ENCODE measurements at places on chromosomes 16 and 17. TPM values are rescaled to one million over a fixed set of nuclear protein-coding genes. Genes with fewer than 3 reads are reported as not detected.
A peak's percentile ranks its signal among the peaks of the same experiment; 100 is the strongest.

NUP93 gene
- total RNA-seq, result 111 TPM

IGSF6 gene
- not detected for total RNA-seq

DNA sequence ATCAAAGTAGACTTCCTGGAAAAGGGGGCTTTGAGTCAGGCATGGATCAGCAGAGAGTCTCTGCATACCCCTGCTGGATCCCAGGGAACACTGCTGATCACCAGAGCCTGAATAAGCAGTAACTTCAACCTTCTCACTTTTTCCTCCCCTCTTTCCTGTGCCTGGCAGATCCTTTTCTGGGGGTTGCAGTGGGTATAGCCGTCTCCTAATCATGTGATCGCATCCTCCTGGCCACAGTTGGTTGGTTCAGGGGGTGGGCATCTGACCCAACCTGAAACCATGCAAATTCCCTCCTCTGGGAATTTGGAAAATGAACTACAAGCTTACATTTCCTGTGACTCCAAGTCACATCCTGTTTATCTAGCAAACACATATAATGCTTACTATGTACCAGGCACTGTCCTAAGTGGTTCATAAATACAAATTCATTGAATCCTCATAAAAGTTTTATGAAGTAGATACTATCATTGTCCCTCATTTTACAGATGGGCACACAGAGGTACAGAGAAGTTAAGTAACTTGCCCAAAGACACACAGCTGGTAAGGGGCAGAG, 120.3 kb downstream of the AXIN2 start:
- no peak for DNase-seq

GRCh38 chr17:21019976-21020586, 22.7 kb downstream of the USP22 start:
- no peak for DNase-seq

KCNG4 gene
- total RNA-seq, result not detected

- DNase-seq, result no peak
Observed at GRCh38 chr17:65039336-65039988, 17.1 kb downstream of the GNA13 start.

- DNase-seq, result no peak
Observed at GRCh38 chr17:28177351-28177750, 134.9 kb downstream of the NLK start.

PRSS21 gene
- total RNA-seq, result not detected

GRCh38 chr17:45307290-45308015, 9.4 kb downstream of the MAP3K14 start:
- DNase-seq, result peak; percentile 52

DNA sequence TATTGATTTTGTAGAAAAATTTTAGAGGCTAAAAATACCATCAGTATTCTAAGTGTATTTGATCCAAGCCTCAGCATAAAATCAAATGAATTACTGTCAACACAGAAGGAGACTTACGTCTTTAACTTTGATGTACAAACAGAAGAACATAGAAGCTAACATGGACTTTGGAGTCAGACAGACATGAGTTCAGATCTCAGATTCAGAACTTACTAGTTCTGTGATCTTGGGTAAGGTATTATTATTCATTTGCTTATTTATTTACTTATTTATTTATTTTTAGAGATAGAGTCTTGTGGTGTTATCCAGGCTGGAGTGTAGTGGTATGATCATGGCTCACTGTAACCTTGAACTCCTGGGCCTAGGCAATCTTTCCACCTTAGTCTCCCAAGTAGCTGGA, 4.0 kb upstream of the SLFN12L start:
- DNase-seq, result no peak

GRCh38 chr17:66727634-66728570, 107.0 kb upstream of the CACNG5 start:
- peak; percentile 36 for DNase-seq

- no peak for DNase-seq
Observed at GRCh38 chr16:57147381-57148221, 38.2 kb downstream of the PSME3IP1 start.

- no peak for DNase-seq
Observed at GRCh38 chr17:66734186-66734943, 100.6 kb upstream of the CACNG5 start.

KRT32 gene
- total RNA-seq, result not detected

CTRB1 gene
- total RNA-seq, result not detected

GRCh38 chr16:57764341-57765159, 29.0 kb downstream of the KATNB1 start:
- DNase-seq, result peak; percentile 33

FOXC2 gene
- total RNA-seq, result 2.3 TPM

KRTAP2-3 gene
- not detected for total RNA-seq

LGALS3BP gene
- total RNA-seq, result 2.3 TPM

MT1G gene
- not detected for total RNA-seq

MYH13 gene
- total RNA-seq, result not detected

DNA sequence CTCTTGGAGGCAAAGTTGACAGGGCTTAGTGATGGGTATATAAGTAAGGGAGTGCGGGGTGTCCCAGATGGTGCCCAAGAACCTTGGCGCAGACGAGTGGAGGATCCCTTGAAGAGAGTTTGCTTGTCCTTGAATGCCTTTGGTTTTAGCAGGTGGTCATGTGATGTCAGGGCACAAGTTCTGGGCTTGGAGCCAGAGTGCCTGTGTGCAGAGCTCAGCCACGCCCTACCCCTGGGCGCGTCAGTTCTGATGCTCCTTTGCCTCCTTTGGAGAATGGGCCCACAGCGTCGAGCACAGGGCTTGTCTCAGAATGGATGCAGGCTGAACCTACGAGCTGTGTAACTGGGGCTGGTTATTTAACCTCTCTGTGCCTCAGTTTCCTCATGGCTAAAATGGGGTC, 412.2 kb upstream of the EEF2KMT start:
- DNase-seq, result no peak

DNA sequence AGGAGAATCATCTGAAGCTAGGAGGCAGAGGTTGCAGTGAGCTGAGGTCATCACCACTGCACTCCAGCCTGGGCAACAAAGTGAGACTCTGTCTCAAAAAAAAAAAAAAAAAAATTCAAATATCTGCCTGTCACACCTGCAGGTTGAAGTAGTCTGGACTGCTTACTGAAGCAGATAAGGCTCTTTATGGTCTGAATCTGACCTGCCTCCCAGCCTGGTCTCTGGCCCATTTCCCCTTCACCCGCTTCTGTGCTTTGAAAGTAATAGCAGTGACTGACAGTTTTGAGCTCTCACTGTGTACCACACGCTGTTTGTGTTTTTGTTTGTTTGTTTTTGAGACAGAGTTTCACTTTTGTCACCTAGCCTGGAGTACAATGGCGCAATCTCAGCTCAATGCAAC, 5.8 kb downstream of the SEZ6L2 start:
- no peak for DNase-seq
